Colonic mucosa (tissue), 4 donors: ENCODE measurements at places on chromosomes 12 and 14. TPM values are rescaled to one million over a fixed set of nuclear protein-coding genes. Genes with fewer than 3 reads are reported as not detected.

DNA sequence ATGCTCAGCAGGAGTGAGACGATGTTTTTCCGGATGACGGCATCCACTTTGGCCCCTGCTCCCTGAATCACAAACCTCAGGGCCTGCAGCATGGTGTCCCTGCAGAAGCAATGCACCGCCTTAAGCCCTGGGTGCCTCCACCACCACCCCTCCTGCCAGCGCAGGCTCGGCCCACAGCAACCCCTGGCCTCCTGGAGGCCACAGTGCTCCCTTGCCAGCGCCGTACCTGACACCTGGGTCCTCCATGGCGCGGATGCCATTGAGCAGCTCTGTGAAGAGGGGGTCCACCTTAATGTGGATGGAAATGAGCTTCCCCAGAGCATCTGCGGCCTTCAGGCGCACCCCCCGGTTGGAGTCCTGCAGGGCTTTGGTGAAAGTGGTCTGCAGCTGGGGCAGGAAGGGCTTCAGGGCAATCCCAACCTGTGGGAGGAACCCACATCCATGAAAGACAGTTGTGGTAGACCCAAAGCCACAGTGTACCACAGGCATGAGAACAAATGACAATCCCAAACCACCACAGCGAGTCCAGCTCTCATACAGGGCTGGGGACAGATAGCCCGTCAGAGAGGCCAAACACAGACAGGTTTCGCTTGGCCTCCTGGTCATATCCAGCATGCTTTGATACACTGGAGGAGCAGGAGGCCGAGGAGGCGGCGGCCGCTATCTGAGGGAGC is 17.9 kb upstream of the RAB35 start:
- no peak for DNase-seq

DNA sequence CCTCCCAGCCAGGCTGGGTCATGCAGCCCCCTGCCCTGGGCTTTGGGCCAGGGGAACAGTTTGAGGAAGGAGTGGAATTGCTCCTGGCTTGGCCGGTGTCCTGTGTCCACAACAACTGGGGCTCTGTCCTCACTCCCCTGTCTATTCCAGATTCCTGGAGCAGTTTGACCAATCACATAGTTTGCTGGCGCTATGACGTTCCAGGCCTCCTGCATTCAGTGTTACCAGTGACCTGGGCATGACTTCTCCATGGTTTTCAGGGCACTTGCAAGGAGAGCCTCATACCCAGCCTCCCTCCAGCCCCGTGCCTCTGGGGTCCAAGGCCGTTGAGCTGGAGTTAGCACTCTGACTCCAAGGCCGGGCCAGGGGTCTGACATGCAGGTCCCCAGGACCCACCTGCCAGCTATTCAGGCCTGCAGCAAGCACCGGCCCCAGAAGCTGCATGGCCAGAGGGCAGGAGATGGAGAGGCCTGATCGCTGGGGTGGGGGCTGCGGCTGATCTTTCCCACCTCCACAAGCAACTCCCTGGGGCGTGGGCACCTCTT is 34.2 kb downstream of the ISCA2 start:
- no peak for DNase-seq

GRCh38 chr12:11581179-11581755 is 68.2 kb upstream of the ETV6 start:
- DNase-seq, result peak; percentile 84

GRCh38 chr14:104304451-104305351 is 166.3 kb downstream of the KIF26A start:
- no peak for DNase-seq

- no peak for DNase-seq
Measured at GRCh38 chr12:90683871-90684270, 271.1 kb downstream of the CCER1 start.

DNA sequence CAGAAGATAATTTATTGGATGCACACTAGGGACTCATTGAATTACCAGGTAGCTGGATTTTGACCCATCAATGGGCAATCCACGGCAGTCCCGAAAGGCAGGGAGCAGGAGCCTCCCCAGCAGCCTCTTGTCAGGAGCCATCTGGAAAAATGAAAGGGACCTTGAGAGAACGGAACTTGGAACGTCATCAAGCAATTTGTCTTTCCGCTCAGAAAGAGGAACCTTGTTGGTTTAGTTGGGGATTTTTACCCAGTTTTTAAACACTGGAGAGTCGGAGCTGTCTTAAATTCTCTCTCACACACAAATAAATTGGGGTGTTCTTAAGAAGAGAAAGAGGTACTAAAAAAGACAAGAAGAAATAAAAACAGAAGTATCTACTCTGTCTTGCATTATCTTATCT is 1351.7 kb upstream of the TMEM132C start:
- DNase-seq, result no peak

DNA sequence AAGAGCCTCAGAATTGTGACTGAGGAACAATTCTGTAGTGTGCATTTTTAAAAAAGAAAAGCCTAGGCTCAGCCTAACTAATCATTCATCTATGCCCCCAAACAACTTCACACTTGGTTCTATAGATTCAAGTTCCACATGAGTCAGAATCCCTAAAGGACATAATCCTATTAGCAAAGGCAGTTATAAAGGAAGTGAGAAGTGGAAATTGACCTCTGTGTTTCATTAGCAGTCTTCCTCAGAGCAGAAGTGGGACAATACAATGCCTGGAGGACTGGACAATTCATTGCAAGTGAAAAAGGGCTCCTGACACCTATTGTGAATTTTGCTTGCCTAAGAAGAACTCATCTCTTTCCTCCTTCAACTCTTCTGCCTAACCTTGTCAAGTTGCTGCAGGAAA is 222.3 kb downstream of the PTPRO start:
- DNase-seq, result no peak

DNA sequence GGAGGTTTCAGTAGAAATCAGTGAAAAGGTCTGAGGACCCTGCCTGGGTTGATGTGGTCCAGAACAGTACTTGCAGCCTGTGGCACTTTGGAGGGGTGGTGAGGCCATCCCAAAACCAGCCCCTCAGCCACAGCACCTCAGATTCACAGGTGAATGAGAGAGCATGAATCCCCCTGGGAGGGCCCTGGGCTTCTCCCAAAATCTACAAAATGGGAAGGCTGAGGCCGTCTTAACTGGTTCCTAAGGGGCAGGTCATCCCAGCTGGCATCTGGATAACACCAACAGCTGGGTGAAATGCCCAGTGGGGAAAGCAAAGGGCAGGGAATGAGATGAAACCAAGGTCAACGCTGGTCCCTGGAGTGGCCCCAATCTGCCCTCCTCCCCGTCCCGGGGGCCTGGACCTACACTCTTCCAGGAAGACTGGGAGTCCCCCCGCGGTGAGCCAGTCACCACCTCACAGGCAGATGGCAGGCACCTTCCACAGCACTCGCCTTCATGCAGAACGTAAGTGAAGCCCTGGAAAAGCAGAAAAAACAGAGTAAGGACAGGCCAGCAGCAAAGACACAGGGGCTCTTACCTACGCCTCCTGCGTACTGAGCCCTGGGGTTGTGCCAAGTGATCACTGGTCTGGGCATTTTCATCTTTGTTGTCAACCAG is 26.3 kb upstream of the ANO2 start:
- peak; percentile 12 for DNase-seq

DNA sequence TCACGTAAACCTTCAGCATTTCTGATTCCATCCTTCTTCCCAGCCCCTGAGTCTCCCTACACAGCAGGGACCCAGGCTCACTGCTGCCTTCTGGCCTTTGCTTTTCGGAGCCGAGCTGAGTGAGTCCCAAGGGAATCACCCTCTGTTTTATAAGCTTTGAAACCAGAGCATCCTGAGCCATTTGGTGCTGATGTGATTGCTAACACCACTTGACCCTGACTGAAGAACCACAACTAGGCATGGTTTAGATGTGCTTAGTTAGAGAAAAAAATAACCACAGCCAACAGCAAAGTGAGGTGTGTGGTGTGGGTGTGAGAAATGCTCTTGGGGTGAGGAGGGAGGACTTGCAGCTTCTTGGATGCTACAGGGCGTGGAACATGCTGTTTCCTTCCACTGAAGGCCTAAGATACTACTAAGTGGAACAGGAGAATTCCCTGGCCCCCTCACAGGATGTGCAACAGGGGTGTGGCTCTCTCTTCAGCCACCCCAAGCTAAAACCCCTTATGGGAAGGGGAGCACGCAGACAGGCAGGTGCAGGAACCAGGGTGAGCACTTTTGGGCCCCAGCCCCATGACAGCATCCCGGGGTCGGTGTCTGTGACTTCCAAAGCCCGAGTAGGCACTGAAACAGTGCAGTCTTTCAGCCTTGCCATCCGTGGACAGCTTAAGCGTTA is at the start of gene TC2N:
Gene TC2N, minus strand, starts transcription at position 221 of the 673 bp plus-strand sequence. CDS start 53,767 bp downstream, outside the sequence.
- DNase-seq, result no peak

GRCh38 chr14:22872033-22872832 is 693 bp downstream of the LRP10 start:
- peak; percentile 94 for DNase-seq

- no peak for DNase-seq
Measured at GRCh38 chr12:101441461-101442224, 33.5 kb upstream of the SPIC start.

GRCh38 chr14:33444136-33444535 is 505.5 kb downstream of the NPAS3 start:
- DNase-seq, result no peak

DNA sequence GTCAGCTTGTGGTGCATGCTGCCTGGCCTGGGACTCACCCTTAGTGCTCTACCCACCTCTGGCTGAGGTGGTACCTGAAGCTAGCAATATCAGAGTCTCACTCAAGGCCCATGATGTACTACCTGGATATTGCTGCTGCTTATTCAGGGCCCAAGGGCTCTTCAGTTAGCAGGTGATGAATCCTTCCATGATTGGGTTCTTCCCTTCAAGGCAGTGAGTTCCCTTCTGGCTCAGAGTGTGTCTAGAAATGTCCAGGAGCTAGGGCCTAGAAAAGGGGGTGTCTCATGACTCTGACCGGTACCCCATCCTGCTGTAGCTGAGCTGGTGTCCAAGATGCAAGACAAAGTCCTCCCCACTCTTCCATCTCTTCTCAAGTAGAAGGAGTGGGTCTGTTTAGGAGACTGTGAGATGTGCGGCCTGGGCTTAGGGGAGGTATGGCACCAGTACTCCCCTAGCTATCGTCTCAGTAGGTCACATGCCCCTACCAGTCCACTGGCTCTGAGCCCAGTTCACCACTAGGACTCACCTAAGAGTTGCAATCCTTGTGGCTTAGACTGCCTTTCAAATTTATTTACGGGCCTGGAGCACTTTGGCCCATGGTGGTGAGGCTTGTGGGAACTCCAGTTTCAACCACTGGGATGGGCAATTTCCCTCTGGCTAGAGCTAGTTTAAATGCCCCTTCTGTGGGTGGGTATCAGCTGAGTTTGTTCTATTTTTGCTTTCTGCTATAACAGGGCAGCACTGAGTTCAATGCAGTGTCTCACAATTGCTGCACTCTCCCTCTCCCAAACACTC is 12.2 kb downstream of the PRORP start:
- no peak for DNase-seq

GRCh38 chr12:53558631-53559030 is 51.3 kb upstream of the NPFF start:
- DNase-seq, result no peak

DNA sequence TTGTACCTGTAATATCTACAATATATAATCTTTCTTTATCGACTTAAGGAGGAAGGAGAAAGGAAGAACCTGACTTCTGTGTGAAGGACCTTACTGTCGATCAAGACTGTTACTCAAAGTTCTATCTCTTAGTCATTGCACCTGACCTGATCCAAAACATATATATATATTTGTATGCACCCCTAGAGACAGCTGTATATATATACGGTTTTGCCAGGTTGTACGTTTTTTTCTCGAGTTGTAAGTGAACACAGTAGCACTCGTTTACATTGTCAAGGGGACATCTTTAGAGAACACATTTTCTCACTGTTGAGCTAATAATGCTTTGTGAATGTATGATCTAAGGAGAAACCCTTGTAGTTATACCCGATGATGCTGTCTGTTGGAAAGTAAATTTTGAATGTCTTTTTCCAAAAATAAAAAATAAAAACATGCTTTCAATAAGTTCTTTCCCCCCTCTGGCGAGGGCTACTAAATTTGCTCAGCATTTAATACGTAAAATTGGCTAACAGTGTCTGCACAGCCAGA is 536 bp upstream of the SLC35E3 start:
- no peak for DNase-seq

DNA sequence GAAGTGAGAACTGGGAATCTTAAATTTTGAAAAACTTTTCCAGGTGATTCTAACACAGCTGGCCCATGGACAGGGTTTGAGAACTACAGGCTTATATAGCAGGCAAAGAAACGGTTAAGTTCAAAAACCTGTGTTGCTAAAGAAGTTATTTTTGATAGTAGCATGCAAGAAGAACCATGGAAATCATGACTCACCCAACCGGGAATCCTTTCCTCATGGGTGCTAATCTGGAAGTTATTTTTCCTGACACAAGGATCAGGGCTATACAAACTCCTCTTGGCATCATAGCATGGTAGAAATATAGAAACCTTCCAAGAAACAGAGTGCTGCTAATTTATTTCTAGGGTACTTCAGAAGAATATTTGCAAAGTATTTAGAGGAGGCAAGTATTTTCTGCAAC is 588.7 kb downstream of the CCER1 start:
- DNase-seq, result no peak

DNA sequence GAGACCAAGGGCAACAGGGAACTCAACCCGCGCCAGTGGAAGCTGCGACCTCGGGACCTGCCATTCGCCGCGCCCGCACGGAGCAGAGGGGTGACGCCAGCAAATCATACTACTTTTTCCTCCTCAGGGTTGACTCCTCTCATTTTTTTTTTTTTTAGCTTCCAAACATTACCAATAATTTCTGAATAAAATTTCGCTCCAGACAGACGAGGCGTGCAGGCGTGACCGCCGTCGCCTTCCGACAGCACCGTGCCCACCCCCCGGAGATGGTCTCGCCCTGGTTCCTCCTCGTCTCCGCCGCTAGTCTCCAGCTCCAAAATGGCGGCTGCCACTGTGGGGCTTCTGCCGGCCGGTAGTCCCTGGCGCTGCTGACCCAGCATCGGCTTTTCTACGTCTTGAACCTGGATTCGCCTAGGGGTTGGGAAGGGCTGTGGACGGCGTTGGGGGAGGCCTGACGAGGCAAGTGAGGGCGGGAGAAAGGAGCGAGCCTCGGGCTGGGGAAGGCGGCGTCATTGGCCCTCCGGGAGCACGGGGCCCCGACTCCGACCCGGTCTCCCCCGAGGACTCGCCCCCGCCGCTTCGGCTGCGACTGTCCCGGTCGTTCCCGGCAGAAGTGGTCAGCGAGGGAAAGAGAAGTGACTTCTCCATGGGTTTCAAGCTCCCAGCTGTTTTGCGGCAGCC is at the start of the genes CPSF2 and NDUFB1:
Gene CPSF2, plus strand, starts transcription at position 300 of the 681 bp plus-strand sequence. CDS start 9,016 bp downstream, outside the sequence.
Gene NDUFB1, minus strand, starts transcription at position 37 of the 681 bp plus-strand sequence. CDS start 4,069 bp downstream, outside the sequence.
- DNase-seq, result peak; percentile 91

Gene NAV3
- total RNA-seq, result 0.72 TPM

Gene VEZT
- 62.2 TPM for total RNA-seq

Gene IQSEC3
- 0.16 TPM for total RNA-seq

Gene AQP2
- total RNA-seq, result not detected
